Choroid plexus epithelial cell (primary cell): ENCODE measurements at places on chromosomes 4 and X.

DNA sequence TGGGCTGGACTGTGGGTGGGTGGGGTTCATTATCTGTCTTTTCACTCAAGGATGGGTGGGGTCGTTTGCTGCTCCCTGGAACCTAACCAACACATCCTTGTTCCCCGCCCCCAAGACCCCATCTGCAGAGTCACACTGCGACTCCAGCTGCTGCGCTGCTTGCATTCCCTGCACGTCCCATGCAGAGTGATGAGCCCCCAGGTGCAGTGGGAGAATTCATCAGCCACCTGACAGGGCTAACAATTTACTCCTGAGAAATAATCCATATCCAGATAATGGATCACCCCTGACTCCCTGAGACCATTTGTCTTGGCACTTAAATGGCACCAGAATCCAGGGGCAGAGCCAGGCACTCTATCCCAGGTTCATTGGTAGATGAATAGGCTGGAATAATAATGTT, 12.4 kb upstream of the ARHGAP36 start:
- DNase-seq = no peak

GRCh38 chrX:78548012-78548411, 111.1 kb downstream of the RTL3 start:
- DNase-seq = peak; percentile 5

DNA sequence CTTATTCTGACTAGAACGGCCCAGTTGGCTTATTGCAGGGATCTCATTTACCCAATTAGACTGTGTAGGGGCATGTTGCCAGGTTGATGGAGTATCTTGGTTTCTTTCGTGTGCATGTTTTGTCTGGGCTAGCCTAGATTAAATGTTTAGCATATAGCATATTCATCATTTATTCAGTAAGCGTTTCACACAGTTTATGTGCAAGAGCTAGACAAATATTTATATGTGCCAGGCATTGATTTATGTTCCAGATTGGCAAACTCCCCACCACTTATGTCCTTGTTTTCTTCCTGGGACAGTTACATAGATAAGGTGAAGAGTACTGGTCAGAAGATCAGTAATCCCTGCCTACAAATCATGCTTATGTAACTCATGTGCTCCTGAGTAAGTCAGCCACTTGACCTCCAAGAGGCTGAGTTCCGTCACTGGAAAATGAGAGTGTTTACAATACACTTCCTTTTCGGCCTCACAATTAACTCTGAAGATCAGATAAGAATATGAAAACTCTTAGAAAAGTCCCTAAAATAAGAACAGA, 57.2 kb downstream of the RUFY3 start:
- peak; percentile 90 for DNase-seq

DNA sequence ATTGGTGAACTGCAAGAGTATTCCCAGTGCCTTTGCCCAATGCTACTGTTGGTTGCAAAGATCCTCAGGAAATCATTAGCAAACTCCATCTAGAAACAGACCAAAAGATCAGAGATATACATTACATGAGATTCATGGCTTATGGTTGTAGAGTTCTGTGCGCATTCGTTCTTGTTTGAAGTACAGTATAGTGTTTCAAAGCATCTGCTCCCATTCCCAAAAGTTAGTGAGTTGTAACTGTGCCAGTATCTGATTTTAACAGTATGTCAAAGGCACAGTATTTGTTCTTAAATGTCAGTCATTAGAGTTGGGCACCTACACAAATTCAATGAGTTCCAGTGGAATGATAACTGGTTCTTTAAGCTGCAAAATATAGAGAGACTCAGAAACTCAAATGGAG, 314.7 kb upstream of the ATOH1 start:
- DNase-seq = no peak

GRCh38 chr4:158869761-158870160, 100.9 kb downstream of the FNIP2 start:
- DNase-seq = no peak

DNA sequence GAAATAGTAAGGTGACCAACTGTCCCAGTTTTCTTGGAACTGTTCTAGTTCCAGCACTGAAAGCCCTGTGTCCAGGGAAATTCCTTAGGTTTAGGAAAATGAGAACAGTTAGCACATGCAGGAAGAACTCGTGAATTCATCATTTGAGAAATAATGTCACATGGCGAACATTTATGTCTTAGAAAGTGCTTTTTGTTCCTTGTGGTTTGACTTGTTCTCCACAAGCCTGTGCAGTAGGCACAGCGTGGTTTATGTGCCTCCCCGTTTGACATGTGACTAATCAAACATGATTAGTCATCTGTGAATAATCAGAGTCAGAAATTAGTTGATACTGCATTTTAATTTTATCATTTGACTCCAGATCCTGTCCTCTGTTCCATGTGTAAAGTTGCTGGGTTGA, 556.0 kb upstream of the CPEB2 start:
- DNase-seq = peak; percentile 68

GRCh38 chrX:41064018-41064417, 21.2 kb upstream of the USP9X start:
- DNase-seq = peak; percentile 25

DNA sequence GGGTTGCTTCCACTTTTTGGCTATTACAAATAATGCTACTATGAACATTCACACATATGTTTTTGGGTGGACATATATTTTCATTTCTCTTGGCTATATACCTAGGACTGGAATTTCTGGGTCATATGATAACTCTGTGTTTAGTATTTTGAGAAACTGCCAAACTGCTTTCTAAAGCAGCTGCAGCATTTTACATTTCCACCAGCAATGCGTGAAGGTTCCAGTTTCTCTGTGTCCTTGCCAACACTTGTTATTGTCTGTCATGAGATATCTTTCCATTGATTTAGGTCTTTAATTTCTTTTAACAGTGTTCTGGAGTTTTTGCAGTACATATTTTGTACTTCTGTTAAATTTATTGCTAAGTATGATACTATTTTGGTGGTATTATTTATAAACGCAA, 48.3 kb downstream of the CLCN5 start:
- no peak for DNase-seq

DNA sequence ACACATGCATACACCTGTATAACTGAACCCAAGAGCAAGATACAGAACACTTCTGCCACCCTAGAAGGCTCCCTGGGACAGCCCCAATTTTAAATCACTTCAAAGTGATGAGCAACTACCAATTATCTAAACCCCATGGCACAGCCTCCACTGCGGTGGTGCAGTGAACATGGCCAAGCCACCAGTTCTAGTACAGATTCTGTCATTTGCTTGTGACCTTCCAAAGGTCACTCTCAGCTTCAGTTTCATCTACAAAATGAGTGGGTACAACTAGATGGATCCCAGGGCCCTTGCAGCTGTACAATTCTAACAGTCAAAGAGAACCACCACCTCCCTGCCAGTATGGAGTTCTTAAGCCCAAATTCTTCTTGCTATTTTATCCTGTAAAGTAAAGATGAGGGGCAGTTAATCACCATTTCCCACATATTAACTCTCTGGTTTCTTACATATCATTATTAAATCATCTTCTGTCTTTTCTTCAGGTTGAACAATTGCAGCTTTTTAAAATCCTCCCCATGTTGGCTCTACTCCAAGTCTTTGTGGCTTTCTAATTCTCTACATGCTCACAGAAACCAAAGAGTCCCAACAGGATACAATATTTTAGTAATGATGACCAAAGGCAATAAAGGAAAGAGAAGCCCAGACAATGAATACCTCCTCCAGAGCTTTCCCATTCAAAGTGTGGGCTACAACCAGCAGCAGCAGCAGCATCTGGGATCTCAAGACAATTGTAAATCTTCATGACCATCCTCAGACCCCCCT, 39.0 kb upstream of the GPM6B start:
- DNase-seq = peak; percentile 17

GRCh38 chr4:173538148-173538908, 8.3 kb upstream of the HAND2 start:
- no peak for DNase-seq

DNA sequence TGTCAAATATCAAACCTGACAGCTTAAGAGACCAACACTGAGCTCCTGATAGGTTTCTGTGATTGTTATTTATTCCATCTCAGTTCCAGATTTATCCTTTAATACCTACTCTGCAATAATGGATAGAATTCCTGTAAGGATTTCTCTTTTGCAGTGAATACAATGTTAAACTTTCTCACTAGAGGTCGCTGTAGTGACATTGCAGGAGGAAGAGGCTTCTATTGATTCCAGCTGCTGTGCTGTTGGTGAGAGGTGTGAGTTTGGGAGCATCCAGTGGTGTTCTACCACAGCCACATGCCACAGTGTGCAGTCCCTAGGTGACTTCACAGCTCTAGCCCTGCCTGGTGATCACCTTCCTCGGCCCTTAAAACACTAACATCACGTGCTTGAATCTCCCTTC, 34.6 kb upstream of the DCAF8L2 start:
- peak; percentile 58 for DNase-seq
